Spleen (tissue), 13 donors: ENCODE measurements at places on chromosomes 12 and 14.

GRCh38 chr12:123519141-123520001, 14.1 kb downstream of the RILPL1 start:
- no peak for DNase-seq

- no peak for DNase-seq
These were observed 898.1 kb downstream of the GALC start for GRCh38 chr14:87094913-87095312.

DNA sequence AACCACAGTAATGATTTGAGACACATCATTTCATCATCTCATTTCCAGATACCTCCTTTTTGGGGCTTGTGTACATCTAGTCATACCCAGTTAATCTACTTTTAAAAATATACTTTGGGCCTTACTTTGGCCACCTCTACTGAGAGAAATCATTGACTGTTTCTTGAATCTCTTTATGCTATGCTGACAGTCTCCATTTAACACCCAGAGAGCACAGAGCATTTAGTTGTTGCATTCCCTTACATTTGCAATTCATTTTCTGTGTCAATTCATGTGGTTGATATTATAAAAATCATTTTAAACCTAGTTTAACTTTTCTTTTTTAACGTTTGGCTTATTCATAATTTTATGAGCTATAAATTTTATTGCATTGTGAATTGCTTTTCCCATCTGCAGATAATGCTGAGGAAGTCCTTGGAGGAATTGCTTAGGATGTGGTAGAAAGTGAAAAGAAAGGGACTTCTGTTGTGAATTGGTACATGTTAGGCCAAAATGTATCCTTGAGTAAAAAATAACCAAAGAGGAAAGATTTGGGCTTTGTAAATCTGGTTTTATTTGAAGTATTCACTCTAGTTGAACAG, 17.0 kb upstream of the SLC15A5 start:
- DNase-seq, result no peak

DNA sequence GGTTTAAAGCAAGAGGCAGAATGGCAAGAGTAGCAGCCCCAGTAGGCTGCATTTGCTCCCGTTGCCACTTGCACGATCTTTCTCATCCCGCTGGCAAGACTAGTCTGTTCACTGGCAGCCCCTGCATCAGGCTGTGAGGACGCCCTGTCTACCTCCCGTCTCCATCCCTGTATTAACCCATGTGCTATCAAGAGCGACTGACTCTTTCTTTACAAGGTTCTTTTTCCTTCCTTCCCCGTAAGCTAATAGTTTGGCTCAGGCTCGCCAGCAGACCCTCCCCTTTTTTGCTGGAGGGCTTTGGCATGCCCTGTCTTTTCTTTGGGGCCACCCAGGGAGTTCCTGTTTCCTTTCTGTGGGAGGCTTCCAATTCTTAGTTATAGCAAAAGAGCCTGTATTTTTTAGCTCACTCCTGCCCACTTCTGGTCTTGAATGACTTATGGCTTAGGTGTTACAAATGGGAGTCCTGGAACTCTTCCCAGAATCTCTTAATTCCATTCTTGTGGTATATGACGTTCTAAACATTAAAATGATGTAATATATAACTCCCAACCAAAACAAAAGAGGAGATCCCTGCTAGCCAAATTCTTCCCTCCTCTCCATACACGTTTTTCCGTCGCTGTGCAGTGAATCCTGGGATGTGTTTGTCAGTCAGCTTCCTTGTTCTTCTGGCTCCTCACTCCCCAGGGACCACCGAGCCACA, 149.0 kb downstream of the PRKCH start:
- no peak for DNase-seq

GRCh38 chr12:82461836-82462235, 103.5 kb downstream of the METTL25 start:
- no peak for DNase-seq
